T-helper 9 cell (primary cell): ENCODE measurements at places on chromosomes 3 and 15.

DNA sequence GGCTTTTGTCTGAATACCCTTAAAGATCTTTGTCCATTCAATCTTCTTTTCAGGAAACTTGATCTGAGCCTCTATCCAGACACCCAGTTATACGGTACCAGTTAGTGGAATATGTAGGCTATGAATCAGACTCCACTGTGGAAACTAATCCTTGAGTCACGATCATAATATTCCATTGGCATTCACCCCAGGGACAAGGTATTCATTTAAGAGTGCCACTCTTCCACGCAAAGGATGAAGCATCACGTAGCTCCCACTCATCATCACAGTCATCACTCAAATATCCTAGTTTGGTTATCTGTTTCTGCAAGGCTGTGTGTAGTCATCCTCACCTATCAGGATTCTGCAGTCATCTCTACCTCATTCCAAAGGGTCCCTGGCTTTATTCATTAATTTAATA, 85.6 kb downstream of the NEDD4 start:
- no peak for DNase-seq

DNA sequence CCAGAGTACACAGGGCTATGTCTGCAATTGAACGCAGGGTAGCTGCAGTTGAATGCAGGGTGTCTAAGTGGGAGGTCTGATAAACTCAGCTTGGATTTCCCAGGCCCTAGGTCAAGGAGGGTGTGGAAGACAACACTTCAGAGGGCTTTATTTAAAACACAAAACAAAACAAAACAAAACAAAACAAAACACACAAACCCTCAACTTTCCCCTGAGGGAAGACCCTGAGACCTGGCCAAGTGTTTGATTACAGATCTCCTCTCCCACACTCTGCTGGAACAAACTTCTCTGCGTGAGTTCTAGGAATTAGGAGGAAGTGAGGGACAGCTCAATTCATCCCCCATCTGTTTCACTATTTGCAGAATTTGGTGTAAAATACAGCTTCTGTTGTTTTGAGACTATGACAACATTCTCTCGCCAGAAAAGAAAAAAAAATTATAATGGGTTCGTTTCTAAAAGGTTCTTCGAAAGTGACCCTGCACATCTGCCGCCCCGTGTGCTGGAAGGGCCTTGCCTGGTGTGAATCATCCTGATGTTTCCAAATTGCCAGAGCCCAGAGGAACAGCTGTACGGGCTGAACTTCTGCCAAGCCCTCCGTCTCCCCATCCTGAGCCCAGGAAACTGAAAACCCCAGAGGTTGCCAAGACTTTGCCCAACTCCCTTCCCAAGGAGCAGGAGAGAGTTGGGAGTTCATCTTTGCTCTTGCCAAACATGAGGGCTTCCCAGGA, 73.3 kb upstream of the RAD18 start:
- no peak for DNase-seq

GRCh38 chr3:171704002-171704401, 106.3 kb downstream of the PLD1 start:
- DNase-seq = no peak

DNA sequence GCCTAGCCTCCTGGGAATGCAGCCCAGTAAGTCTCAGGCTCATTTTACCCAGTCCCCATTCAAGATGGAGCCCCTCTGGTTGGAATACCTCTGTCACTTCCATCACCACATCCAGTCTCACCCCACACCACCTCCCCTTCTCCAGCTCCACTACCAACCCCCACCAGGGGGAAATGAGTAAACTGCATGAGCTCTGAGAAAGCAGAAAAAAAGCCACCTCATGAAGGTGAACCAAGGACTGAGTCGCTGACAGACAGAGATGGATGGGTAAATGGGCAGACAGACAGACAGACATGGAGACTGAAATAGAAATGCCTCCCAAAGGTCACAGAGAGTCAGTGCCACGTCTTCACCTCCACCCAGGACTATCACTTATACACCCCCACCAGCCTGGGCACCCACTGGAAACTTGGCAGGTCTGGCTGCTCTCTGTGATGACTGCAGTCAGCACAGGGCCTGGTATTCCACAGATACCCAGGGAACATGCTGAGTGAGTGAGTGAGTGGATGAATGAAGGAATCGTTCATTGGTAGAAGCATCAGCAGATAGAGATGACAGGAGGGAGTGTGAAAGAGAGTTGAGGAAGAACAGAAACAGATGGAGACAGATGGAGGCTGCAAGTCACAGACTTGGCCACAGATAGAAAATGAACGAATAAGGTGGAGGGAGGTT, 4.9 kb upstream of the LOXL1 start:
- DNase-seq = no peak

- DNase-seq = no peak
Measured at GRCh38 chr3:32403663-32404062, 12.0 kb downstream of the CMTM7 start.

DNA sequence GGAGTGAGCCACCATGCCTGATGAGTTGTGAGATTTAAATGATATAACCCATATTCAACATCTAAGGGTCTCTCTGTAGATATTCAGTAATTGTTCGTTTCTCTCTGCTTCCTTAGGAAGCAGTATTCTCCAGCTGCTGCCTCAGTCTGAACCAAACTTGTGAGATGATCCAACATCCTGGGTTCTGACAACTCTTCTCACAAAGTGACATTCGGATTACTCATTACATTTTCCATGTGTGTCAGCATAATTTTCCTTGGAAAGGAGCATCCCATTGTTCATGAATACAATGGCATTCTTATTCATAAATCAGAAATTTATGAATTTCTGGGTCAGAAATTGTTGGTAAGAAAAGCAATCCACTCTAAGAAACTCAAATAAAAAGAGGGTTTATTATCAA, 15.0 kb upstream of the SEC22A start:
- DNase-seq = no peak

GRCh38 chr3:52330194-52330805, 14.2 kb downstream of the DNAH1 start:
- DNase-seq = no peak

DNA sequence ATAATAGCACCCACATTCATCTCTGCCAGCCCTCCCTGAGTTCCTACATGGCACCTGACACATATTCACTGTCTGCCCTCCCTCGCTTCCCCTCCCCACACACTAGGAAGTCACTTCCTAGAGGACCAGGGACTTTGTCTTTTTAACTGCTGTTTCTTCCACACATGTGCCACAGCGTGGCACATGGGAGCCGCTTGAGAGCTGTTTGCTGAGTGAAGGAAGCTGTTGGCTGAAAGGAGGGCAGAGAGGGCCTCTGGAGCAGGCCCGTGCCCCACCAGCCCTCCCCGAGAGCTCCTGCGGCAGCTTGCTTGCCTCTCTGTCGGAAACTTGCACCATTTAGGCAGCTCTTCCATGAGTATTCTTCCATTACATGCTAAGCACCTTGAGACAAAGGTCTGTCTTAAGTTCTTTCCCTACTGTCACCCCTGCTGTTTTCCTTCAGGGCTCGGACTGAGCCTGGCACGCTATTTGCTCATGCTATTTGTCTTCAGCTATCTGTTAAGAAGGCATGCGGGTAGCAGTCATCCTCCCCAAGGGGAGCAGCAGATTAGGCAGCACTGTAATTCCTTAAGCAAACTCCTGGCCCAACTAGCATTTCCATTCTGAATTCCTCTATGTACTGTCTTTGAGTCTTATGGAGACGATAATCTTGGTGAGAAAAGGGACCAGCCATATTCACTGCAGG, 72.2 kb downstream of the CACNA1D start:
- no peak for DNase-seq

DNA sequence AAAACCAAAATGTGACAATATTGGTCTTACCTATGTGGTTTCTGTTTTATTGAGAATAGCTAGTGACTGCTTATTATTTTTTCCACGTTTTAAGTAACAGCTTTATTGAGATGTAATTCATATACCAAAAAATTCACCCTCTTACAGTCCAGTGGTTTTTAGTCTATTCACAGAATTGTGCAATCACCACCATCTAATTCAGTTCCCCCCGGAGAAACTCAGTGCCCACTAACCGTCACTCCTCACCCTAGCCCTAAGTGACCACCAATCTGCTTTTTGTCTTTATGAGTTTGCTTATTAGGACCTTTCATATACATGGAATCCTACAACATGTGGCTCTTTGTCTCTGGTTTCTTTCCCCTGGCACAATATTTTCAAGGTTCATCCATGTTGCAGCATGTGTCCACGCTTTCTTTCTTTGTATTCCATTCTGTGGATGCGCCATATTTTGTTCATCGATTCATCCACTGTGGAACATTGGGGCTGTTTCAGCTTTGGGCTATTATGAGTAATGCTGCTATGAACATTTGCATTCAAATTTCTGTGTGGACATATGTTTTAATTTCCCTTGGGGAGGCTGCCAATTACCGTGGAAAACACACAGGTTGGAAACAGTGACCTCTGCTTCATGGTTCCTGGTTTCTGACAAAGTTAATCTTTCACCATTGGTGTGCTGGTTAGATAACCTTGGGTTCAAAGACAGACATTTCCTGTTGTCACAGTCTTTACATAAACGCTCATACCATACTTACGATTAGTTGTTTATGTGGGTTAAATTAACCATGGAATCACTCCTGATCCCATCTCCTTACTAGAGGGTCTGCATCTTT, 3.2 kb upstream of the BCL2L10 start:
- DNase-seq = no peak

DNA sequence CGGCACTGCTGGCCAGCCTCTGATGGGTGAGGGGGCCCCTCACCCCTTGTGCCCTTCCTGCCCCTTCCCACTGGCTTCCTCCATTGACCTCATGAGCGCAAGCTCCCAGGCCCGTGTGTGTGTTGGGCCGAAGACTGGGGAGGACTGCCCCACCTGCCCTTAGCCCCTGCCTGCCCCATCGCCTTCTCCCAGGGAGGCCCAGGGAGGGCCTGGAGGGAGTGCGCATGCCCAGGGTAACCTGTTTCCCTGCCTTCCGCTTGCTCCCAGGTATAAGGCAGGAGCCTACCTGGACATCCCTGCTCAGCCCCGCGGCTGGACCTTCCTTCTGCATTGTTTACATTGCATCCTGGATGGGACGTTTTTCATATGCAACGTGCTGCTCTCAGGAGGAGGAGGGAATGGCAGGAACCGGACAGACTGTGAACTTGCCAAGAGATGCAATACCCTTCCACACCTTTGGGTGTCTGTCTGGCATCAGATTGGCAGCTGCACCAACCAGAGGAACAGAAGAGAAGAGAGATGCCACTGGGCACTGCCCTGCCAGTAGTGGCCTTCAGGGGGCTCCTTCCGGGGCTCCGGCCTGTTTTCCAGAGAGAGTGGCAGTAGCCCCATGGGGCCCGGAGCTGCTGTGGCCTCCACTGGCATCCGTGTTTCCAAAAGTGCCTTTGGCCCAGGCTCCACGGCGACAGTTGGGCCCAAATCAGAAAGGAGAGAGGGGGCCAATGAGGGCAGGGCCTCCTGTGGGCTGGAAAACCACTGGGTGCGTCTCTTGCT, 8.8 kb downstream of the DLL4 start:
- no peak for DNase-seq

DNA sequence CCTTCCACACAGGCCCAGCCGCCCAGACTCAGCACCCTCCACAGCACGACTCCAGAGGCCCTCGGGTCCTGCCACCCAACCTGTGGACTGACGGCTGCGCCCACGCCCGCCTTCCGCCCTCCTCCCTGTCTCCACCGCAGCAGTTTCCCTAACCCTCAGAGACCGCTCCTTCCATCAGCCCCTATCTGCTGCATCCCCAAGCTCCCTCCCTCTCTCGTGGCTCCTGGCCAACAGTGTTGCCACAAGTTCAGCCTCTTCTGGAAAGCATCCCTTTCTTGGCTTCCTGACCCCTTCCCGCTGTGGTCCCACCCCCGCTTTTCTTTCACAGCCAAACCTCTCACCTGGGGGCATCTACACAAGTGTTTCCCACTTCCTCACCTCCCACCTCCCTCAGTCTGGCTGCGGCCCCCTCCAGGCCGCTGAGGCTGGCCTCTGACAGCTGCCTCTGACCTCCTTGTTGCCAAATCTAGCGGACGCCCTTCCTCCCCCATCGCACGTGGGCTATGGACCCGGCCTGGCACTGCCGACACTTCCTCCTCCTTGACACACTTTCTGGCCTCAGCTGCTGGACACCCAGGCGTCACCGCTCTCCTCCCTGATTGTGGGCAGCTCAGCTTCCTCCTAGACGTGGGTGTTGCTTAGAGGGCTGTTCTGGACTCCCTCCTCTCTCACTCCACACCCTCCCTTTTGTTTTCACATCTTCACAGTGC, 168.8 kb upstream of the TLE3 start:
- DNase-seq = no peak

- no peak for DNase-seq
Measured at GRCh38 chr3:141835557-141836229, 40.8 kb upstream of the ATP1B3 start.
